CD8-positive, alpha-beta memory T cell (primary cell): ENCODE measurements at places on chromosomes 11 and 22.
A peak's percentile ranks its signal among the peaks of the same experiment; 100 is the strongest.

- H3K36me3 ChIP-seq, result no peaks in the 10 kb centered on the region
- no peak for DNase-seq
These were observed 47.9 kb downstream of the AHNAK start for GRCh38 chr11:62498492-62499286.

GRCh38 chr11:23097891-23098290 is 237.6 kb upstream of the CCDC179 start:
- H3K27ac ChIP-seq, result no peak overlapping the region
- no peaks in the 10 kb centered on the region for H3K36me3 ChIP-seq
- no peaks in the 10 kb centered on the region for H3K4me1 ChIP-seq

- H3K36me3 ChIP-seq, result no peaks in the 10 kb centered on the region
- H3K27me3 ChIP-seq, result no peaks in the 10 kb centered on the region
- H3K4me1 ChIP-seq, result no peaks in the 10 kb centered on the region
- no peak overlapping the region for H3K4me3 ChIP-seq
- no peak for DNase-seq
These were observed 18.8 kb upstream of the SLCO2B1 start for GRCh38 chr11:75132080-75132479.

DNA sequence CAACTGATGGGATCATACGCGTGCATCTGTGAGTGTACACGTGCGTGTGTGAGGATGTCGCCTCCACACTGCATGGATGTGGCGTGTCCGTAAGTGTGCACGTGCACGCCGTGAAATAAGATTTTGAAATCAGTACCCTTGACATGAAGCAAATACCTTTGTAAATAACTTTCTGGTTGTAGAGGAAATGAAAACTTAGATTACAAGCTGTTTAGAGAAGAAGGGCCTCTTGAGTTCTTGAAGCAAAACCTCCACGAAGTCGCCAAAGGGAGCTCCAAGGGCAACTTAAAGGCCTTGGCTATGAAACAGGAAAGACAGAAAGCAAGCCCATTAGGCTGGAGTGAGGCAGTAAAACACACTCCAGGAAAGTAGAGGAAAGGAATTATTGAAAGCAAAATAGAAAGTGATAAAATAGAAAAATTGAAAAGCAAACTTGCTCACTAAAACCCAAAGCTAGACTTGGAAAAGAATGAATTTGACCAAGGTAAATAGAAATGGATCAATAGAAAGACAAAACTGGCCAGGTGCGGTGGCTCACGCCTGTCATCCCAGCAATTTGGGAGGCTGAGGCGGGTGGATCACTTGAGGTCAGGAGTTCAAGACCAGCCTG is 29.7 kb upstream of the TOLLIP start:
- no peak for DNase-seq
- H3K27me3 ChIP-seq, result no peaks in the 10 kb centered on the region
- no peak overlapping the region for H3K27ac ChIP-seq
- peaks cover 12% of the 10 kb centered on the region for H3K4me1 ChIP-seq
- no peak overlapping the region for H3K4me3 ChIP-seq

- peaks cover 94% of the 10 kb centered on the region for H3K36me3 ChIP-seq
- H3K4me3 ChIP-seq, result no peak overlapping the region
- H3K27ac ChIP-seq, result no peak overlapping the region
These were observed 5.9 kb downstream of the SF1 start for GRCh38 chr11:64772303-64773018.

GRCh38 chr11:2914455-2915195 is 14.6 kb downstream of the PHLDA2 start:
- H3K27ac ChIP-seq, result no peak overlapping the region
- peaks cover 10% of the 10 kb centered on the region for H3K4me1 ChIP-seq
- DNase-seq, result no peak
- no peak overlapping the region for H3K4me3 ChIP-seq
- H3K27me3 ChIP-seq, result no peaks in the 10 kb centered on the region

GRCh38 chr22:32331236-32331917 is 26.3 kb upstream of the RFPL3 start:
- H3K27ac ChIP-seq, result no peak overlapping the region
- H3K27me3 ChIP-seq, result no peaks in the 10 kb centered on the region
- no peaks in the 10 kb centered on the region for H3K36me3 ChIP-seq
- DNase-seq, result no peak
- no peaks in the 10 kb centered on the region for H3K4me1 ChIP-seq

DNA sequence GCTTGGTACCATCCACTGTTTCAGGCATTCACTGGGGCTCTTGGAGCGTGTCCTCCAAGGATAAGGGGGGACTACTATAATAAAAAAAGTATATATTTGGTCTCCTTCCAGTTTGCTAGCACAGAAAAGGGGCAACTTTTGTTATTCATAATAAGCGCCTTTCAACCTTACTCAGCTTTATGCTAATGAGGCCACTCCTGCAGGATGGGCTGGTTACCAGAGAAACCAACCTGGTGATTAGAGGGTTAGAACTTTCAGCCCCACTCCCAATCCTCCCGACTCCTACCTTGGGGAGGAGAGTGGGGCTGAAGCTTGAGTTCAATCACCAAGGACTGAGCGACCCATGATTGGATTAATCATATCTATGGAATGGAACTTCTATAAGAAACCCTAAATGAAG is 31.8 kb downstream of the PPFIBP2 start:
- H3K27ac ChIP-seq, result no peak overlapping the region
- no peak overlapping the region for H3K4me3 ChIP-seq
- no peaks in the 10 kb centered on the region for H3K36me3 ChIP-seq
- H3K4me1 ChIP-seq, result no peaks in the 10 kb centered on the region
- H3K27me3 ChIP-seq, result no peaks in the 10 kb centered on the region

- no peak overlapping the region for H3K27ac ChIP-seq
- H3K4me3 ChIP-seq, result no peak overlapping the region
- H3K27me3 ChIP-seq, result no peaks in the 10 kb centered on the region
- DNase-seq, result no peak
These were observed 6.9 kb downstream of the RAB3IL1 start for GRCh38 chr11:61910187-61911127.

DNA sequence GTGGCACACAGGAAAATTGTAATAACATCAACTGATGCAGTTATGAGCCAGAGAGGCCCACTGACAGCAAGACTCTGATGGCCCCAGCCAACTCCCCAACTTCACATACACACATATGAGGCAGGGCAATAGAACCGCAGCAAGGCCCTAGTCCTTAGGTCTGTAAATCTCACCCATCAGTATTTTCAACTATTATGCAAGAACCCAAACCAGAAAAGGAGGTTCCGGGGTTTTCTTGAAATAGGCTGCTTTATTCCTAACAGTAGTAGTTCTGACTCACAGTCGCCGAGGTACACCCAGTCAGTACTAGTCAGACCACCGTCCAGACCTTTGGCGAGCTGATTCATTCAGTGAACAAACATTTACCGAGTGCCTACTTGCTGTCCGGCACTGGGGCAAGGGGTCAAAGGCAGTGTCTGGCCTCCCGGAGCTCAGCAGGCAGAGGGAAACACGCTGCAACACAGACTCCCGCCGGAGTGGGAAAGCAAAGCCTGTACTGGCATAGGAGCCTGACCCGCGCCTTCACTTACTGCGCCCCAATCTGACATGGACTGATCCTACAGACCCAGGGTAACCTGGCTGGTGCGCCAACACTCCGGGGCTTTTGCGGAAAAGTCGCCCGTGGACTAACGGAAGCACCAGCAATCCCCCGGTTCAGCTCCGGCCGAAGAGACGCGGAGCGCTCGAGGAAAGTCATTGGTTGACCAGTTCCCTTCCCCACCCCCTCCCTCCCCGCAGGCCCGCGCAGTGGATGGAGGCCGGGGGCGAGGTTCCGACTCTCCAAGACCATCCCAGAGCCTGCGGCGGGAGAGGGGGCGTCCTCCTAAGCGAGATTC is 1.3 kb downstream of the PLEKHA7 start:
- H3K27me3 ChIP-seq, result peaks cover 6% of the 10 kb centered on the region
- no peaks in the 10 kb centered on the region for H3K4me1 ChIP-seq
- no peak for DNase-seq

GRCh38 chr22:40511604-40512003 is 124.9 kb downstream of the MRTFA start:
- no peaks in the 10 kb centered on the region for H3K4me1 ChIP-seq
- no peak for DNase-seq
- H3K4me3 ChIP-seq, result no peak overlapping the region
- no peak overlapping the region for H3K27ac ChIP-seq
- H3K36me3 ChIP-seq, result no peaks in the 10 kb centered on the region

DNA sequence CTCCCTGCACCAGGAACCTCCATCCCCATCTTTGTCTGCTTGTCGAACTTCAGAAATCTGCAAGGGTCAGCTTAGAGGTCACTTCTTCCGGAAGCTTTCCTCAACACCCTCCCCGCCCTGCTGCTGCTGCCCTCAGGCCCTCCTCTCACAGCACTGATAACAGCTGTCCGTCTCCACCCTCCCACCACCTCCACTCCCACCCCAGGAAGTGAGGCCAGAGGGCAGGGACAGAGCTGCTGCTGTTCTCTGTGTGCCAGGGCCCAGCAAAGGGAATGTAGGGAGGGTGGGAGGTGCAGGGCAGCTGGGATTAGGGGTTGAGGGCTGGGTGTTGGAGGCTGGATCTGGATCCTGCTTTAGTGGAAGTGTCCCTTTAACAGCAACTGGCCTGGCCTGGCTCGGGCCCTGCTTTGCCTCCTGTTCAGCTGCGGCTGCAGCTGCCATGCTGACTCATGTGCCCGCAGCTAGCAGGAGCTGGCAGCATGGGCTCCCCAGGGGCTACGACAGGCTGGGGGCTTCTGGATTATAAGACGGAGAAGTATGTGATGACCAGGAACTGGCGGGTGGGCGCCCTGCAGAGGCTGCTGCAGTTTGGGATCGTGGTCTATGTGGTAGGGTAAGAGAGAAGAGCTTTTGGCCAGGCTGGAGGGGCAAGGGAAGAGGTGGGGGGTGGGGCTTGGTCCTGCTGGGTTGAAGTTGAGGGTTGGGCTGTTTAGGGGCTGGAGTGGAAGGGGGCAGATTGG is at the start of gene P2RX6:
Gene P2RX6 (plus strand): TSS at position 440 of the 740 bp plus-strand sequence. CDS start 10 bp downstream, at position 450.
- H3K36me3 ChIP-seq, result no peaks in the 10 kb centered on the region
- peak within 1 kb of the TSS; percentile 74 for H3K4me3 ChIP-seq
- H3K27ac ChIP-seq, result peak within 1 kb of the TSS; percentile 90
- no peaks in the 10 kb centered on the region for H3K27me3 ChIP-seq
- H3K4me1 ChIP-seq, result peaks cover 18% of the 10 kb centered on the region

DNA sequence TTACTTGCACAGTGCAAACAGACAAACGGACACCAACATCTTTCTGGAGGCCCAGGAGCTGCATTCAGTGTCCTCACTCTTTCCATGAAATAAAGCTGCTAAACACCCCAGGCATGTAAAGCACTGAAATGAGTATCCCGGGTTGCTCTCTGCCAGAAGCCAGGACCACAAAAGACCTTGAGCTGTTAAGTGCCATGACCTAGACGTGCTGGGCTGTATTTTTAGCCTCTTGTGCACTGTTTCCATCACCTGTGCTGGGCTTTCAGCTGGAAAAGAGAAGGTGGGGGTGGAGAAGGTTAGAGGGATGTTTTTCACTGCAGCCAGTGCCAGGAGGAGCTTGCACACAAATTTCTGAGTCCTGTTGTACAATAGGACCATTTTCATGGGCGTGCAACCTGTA is 3.4 kb upstream of the KREMEN1 start:
- H3K27ac ChIP-seq, result no peak overlapping the region
- peaks cover 16% of the 10 kb centered on the region for H3K27me3 ChIP-seq
- peaks cover 31% of the 10 kb centered on the region for H3K4me1 ChIP-seq
- no peaks in the 10 kb centered on the region for H3K36me3 ChIP-seq
- DNase-seq, result no peak

- no peak overlapping the region for H3K4me3 ChIP-seq
- H3K36me3 ChIP-seq, result no peaks in the 10 kb centered on the region
- no peak for DNase-seq
These were observed 18.7 kb downstream of the IGF2 start for GRCh38 chr11:2120359-2121100.

DNA sequence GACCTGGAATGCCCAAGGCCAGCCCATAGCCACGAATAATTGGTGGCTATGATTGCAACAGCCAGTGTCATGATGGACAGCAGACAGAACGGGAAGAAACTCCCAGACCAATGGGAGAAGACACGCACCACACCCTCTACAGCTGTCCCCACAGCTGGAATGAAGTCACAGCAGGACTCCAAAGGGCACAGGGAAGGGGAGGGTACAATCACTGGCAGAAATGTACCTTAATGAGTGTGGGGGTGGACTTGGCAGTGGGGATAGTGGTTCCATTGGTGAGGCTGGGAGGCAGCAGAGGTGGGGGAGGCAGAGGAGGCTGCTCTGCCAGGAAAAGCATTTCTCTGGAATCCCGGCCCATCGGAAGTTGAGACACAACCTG is 52.9 kb downstream of the SGSM3 start:
- H3K4me1 ChIP-seq, result no peaks in the 10 kb centered on the region
- H3K4me3 ChIP-seq, result no peak overlapping the region
- no peak for DNase-seq
- H3K27ac ChIP-seq, result no peak overlapping the region
- H3K27me3 ChIP-seq, result no peaks in the 10 kb centered on the region
- H3K36me3 ChIP-seq, result peaks cover 87% of the 10 kb centered on the region

DNA sequence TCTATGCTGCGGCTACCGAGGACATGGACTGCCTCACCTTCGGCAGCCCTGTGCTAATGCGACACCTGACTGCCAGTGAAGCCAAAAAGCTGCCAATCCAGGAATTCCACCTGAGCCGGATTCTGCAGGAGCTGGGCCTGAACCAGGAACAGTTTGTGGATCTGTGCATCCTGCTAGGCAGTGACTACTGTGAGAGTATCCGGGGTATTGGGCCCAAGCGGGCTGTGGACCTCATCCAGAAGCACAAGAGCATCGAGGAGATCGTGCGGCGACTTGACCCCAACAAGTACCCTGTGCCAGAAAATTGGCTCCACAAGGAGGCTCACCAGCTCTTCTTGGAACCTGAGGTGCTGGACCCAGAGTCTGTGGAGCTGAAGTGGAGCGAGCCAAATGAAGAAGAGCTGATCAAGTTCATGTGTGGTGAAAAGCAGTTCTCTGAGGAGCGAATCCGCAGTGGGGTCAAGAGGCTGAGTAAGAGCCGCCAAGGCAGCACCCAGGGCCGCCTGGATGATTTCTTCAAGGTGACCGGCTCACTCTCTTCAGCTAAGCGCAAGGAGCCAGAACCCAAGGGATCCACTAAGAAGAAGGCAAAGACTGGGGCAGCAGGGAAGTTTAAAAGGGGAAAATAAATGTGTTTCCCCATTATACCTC is 3.3 kb downstream of the FEN1 start:
- DNase-seq, result no peak
- peaks cover 6% of the 10 kb centered on the region for H3K36me3 ChIP-seq
- no peak overlapping the region for H3K4me3 ChIP-seq
- peaks cover 17% of the 10 kb centered on the region for H3K4me1 ChIP-seq

- no peak for DNase-seq
- no peaks in the 10 kb centered on the region for H3K27me3 ChIP-seq
- H3K4me1 ChIP-seq, result no peaks in the 10 kb centered on the region
- no peak overlapping the region for H3K4me3 ChIP-seq
- H3K27ac ChIP-seq, result no peak overlapping the region
- H3K36me3 ChIP-seq, result no peaks in the 10 kb centered on the region
These were observed 36.0 kb downstream of the PRCP start for GRCh38 chr11:82864268-82864667.

- no peaks in the 10 kb centered on the region for H3K4me1 ChIP-seq
- no peak overlapping the region for H3K4me3 ChIP-seq
- H3K27me3 ChIP-seq, result no peaks in the 10 kb centered on the region
- no peak overlapping the region for H3K27ac ChIP-seq
- DNase-seq, result no peak
These were observed 64.5 kb upstream of the PHOX2A start for GRCh38 chr11:72308226-72309073.
